Transverse colon (tissue), 4 donors: ENCODE measurements at places on chromosomes 1 and 21. TPM values are rescaled to one million over a fixed set of nuclear protein-coding genes. Genes with fewer than 3 reads are reported as not detected.

OR2T2 gene
- not detected for total RNA-seq

OLFM3 gene
- not detected for total RNA-seq

TTC34 gene
- 0.40 TPM for total RNA-seq

RGS16 gene
- total RNA-seq: 1.7 TPM

FCGR3B gene
- total RNA-seq: not detected

ADGRL4 gene
- total RNA-seq: 3.5 TPM

DNA sequence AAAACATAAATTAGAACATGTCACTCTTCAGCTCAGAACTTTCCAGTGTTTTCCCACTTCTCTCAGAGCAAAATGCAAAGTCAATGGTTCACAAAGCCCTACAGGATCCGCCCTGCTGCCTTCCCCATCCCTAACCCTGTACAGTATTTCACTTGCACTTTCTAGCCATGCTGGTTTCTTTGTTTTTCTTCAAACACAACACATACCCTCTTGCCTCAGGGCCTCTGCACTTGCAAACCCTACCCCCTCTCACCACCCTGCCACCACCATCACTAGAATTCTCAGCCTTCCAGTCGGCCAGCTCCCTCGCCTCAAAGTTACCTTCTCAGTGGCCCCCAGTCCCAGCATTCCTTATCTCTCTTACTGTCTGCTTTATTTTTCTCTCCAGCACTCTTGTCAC is 17.6 kb downstream of the TEX35 start:
- H3K27ac ChIP-seq: no peak overlapping the region
- H3K36me3 ChIP-seq: no peaks in the 10 kb centered on the region
- no peak overlapping the region for H3K4me3 ChIP-seq
- peaks cover 8% of the 10 kb centered on the region for H3K4me1 ChIP-seq
- DNase-seq: no peak

DNA sequence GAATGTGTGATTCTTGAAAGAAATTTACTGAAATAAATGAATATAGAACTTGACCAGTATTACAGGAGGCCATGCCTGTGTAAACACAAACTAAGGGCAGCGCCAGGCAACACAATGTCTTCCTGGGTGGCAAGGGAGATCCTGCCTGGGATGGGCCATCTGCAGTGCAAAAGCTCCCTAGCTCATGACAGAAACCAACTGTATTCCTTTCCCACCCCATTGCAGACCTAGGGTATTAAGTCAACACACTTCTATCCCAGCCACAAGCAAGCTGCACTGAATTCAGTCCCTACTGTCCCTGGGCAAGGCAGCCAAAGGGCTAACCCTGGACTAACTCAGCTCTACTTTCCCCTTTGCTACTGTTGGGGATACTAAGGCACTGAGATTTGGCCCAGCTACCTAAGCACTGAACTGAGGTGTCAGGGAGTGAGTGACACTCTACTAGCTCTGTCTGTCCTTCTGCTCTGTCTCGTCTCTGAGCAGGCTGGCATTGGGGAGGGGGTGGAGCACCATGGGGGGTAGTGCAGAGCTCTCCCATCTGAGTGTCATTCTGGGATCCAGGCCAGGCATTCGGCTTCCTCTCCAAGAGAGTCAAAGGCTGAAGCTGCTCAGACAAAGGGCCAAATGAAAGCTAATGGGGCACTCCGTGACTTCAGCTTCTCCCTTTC is 2.5 kb downstream of the INKA2 start:
- DNase-seq: no peak
- H3K27me3 ChIP-seq: peaks cover 23% of the 10 kb centered on the region
- no peak overlapping the region for H3K4me3 ChIP-seq
- H3K4me1 ChIP-seq: peaks cover 30% of the 10 kb centered on the region
- no peaks in the 10 kb centered on the region for H3K36me3 ChIP-seq
- no peak overlapping the region for H3K27ac ChIP-seq

DNA sequence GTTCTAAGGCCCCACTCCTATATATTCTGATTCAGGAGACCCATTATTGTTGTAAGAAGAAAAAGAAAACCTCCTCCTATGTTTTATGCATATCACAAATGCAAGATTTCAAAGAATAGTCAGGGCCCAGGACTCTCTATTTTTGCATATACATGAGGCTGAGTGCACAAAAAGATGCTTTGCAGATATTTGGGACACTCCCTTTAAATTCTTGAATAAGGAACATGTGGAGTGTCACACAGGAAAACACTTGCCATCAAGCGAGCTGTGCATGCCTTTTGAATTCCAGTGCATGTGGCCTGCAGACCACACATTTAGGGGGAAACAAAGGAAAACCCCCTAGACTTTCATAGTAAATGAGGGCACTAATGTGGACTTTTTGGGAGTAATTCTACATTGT is 5.6 kb downstream of the MAP3K7CL start:
- H3K36me3 ChIP-seq: no peaks in the 10 kb centered on the region
- H3K27ac ChIP-seq: no peak overlapping the region
- H3K4me1 ChIP-seq: no peaks in the 10 kb centered on the region
- H3K27me3 ChIP-seq: no peaks in the 10 kb centered on the region
- no peak for DNase-seq

DNA sequence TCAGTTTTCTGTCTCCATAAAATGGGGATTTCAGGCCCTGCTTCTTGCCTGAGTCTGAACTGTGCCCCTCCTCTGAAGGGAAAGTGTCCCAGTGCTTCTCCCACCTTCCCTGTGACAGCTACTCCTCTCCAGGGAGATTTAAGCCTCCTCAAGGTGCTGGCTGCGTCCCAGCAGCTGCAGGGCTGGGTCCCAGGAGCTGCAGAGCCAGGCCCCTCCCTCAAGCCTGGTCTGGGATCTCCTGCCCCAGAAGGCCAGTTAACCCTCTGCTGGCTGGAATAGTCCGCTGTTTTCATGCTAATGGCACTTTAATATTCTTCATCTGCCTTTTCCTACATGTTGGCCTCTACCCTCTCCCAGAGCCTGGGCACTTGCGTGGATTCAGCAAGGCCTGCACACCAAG is 99.0 kb downstream of the PLXNA2 start:
- peaks cover 17% of the 10 kb centered on the region for H3K4me1 ChIP-seq
- no peak overlapping the region for H3K27ac ChIP-seq
- H3K27me3 ChIP-seq: no peaks in the 10 kb centered on the region

GRCh38 chr1:28371010-28371377 is 1.5 kb downstream of the PHACTR4 start:
- peak overlapping the region; percentile 98 for H3K27ac ChIP-seq
- no peaks in the 10 kb centered on the region for H3K36me3 ChIP-seq
- peaks cover 17% of the 10 kb centered on the region for H3K4me1 ChIP-seq
- no peaks in the 10 kb centered on the region for H3K27me3 ChIP-seq
- H3K4me3 ChIP-seq: no peak overlapping the region
- no peak for DNase-seq

- H3K27ac ChIP-seq: no peak overlapping the region
- no peaks in the 10 kb centered on the region for H3K27me3 ChIP-seq
- no peak for DNase-seq
- H3K4me3 ChIP-seq: no peak overlapping the region
- no peaks in the 10 kb centered on the region for H3K36me3 ChIP-seq
These were observed 833.3 kb downstream of the LTN1 start for GRCh38 chr21:28159396-28159795.

DNA sequence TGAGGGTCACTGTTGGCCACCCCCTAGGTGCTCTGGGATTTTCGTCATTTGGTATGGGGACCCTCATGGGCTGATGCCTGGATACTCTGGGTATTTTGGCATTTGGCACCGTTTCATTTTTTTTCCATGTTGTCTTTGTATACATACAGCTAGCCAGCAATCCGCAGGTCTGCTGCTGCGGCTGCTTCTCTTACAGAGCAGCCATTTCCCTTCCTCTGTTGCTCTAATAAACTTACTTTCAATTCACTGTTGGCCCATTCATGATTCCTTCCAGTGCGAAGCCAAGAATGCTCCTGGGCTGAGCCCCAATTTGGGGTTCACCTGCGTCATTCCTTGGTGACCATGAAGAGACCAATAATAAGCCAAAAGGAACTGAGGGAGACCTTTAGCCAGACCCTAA is 21.5 kb downstream of the GON4L start:
- H3K36me3 ChIP-seq: no peaks in the 10 kb centered on the region
- DNase-seq: no peak
- H3K27me3 ChIP-seq: no peaks in the 10 kb centered on the region
- H3K4me3 ChIP-seq: no peak overlapping the region
- no peak overlapping the region for H3K27ac ChIP-seq

DNA sequence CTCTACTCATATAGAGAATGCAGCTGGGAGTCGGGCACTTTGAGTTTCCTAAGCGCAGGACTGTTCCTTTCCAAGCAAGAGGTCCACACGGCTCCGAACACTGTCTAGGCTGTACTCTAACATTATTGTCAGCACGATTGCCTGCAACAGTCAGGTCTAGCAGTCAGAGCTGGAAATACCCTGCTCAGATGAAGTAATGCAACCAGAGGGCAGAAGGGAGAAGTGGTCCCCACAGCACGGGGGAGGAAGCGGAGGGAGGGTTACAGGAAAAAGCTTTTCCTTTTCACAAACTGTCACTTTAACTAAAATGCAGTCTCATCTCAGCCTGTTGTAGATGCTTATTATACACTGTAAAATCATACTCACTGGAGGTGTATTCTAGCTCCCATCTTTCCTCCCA is 98.9 kb upstream of the SLC44A3 start:
- H3K27me3 ChIP-seq: no peaks in the 10 kb centered on the region
- H3K36me3 ChIP-seq: no peaks in the 10 kb centered on the region
- DNase-seq: no peak
- H3K4me3 ChIP-seq: no peak overlapping the region

GRCh38 chr1:28812669-28813468 is 899 bp downstream of the OPRD1 start:
- peaks cover 91% of the 10 kb centered on the region for H3K27me3 ChIP-seq
- H3K4me1 ChIP-seq: peaks cover 3% of the 10 kb centered on the region
- H3K4me3 ChIP-seq: no peak overlapping the region
- no peak overlapping the region for H3K27ac ChIP-seq

DNA sequence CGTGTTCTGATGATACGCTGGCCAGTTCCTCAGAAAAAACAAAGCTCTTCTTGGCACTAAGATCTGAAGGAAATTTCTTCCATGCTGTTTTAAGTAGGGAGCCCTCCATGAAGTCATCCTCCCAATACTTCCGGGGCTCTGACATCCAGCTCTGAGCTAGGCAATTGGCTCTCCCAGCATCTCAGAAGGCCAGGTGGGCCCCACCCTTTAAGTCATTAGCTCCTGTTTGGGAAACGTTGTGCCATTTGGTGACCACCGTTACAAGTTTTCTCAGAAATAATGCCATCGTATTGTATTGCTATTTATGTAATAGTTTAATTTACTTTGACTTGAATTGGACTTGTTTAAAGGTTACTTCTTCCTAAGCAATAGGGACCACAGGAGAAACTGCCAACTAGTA is 130.3 kb upstream of the EDN2 start:
- no peaks in the 10 kb centered on the region for H3K4me1 ChIP-seq
- no peaks in the 10 kb centered on the region for H3K36me3 ChIP-seq
- no peak for DNase-seq
- H3K27me3 ChIP-seq: no peaks in the 10 kb centered on the region

DNA sequence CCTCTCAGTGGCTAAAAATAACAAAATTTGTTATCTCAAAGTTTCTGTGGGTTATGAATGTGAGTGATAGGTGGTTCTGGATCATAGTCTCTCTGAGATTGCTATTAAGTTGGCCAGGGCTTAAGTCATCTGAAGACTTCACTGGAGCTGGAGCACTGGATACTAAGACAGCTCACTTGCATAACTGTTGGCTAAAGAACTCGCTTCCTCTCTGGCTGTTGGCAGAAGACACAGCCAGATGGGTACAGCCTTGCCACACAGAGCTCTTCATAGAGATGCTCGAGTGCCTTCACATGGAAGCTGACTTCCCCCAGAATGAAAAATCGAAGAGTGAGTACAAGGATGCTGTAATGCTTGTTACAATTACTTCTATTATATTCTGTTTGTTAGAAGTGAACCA is 333.8 kb downstream of the ZP4 start:
- no peak for DNase-seq
- no peaks in the 10 kb centered on the region for H3K36me3 ChIP-seq
- H3K27ac ChIP-seq: no peak overlapping the region
- no peaks in the 10 kb centered on the region for H3K4me1 ChIP-seq

DNA sequence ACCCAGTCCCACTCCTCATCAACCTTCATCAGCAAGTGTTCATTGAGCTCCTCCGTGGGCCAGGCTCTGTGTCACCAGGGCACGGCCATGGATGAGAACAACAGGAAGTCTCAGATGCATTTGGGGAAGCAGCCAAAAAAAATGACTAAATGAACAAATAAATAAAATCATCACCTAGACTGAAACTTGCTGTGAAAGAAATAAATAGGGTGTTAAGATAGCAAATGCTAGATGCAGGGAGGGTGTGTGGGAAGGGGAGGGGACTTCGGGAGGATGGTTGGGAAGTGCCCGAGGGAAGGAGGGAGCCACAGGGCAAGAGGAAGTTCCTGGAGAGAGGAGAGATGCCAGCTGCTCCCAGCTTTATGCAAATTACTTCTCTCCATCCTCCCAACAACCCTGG is 696.7 kb downstream of the PTPRU start:
- no peak overlapping the region for H3K4me3 ChIP-seq
- no peaks in the 10 kb centered on the region for H3K36me3 ChIP-seq
- H3K27me3 ChIP-seq: peaks cover 14% of the 10 kb centered on the region
- no peak for DNase-seq
- H3K4me1 ChIP-seq: no peaks in the 10 kb centered on the region
- H3K27ac ChIP-seq: no peak overlapping the region

DNA sequence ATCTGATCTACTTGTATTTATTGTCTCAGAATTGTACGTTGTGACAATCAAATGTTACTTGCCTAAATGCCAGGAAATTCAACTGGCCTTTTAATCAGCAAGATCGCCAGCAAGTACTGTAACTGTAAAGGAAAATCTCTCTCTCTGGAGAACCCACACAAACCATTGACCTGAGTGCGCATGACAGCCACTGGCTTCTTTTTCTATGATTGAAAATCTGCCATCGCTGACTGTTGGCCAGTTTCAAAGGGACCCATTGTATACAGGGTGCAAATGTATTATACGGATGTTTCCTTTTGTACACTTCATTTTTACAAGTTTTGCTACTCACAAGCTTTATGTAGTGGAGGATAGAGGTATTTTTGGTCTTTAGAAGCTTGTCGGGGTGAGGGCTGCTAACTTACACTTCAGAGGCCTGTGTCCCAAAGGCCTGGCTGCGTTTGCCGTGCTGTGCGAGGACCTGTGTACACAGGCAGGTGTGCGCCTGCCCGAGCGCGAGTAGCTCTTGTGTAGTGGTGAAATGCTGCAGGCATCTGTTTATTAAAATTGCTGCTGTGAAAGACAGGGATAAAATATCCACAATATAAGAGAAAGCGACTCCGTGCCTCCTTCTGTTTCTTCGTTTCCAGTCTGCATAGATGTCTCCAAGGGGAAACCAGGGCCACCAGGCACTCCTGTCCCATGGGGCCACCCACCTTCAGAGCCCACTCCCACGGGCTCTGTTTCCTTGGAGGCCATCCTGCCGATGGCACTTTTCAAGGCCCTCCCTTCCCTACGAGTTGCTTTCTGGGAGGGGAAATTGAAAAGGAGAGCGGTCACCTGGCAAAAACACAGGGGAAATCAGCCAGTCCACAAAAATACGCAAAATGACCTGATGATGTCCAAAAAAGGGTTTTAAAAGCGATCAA is 25.3 kb upstream of the TRAPPC10 start:
- no peak for DNase-seq
- no peak overlapping the region for H3K4me3 ChIP-seq
- no peaks in the 10 kb centered on the region for H3K27me3 ChIP-seq
- no peaks in the 10 kb centered on the region for H3K4me1 ChIP-seq
- H3K27ac ChIP-seq: no peak overlapping the region
- no peaks in the 10 kb centered on the region for H3K36me3 ChIP-seq
